ENCODE measurements at places on chromosomes 7 and 10.

- DNase-seq = no peak
These were observed 558.8 kb upstream of the GALNT17 start for GRCh38 chr7:70573071-70573661.

- DNase-seq = no peak
These were observed 39.6 kb downstream of the MPP7 start for GRCh38 chr10:28263136-28263857.

GRCh38 chr7:150811-151221 is 41.6 kb upstream of the FAM20C start:
- DNase-seq = no peak

DNA sequence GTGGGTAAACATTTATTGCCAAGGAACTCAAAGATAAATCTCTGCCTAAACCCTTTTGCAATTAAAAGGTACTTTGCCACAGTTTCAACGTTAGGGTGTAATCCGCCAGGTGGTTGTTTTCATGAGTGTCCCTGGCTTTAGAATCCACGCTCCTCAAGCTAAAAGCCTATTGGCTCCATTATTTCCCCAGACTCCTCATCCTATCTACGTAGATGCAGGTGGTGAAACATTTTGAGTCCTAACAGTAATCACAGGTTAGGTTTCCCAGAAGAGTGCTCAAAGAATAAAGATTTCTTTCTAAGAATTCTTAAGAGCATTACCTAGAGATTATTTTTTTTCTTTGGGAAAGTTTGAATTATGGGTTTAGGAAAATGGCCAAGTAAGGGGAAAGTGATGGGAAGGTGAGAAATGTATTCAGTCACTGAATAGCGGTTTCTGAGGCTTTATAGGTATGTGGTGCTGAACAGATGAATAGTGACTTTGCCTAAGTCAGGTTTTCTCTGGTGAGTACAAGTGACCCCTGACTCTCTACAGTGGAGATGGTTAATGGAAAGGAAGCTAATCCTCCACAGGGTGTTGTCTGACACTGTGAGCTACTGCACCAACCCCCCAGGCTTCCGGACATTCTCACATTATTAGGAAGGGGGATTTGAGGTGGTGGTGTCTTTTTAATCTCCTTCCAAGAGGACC is 60.2 kb downstream of the NRP1 start:
- no peak for DNase-seq

DNA sequence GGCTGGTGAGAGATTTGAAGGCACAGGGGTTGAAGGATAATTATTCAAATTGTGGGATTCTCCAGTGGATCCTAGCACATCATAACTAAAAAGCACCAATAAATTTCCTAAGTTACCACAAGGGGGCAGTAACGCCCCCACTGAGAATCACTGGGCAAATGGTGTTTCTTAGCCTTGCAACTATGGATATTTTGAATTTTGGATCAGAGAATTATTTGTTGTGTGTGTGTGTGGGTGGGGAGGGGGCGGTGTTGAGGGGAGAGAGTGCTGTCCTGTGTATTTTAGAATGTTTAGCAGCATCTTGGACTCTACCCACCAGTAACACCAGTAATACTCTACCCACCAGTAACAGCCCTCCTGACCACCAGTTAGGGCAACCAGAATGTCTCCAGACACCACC is 63.3 kb upstream of the PRKG1 start:
- peak; percentile 35 for DNase-seq

- DNase-seq = no peak
These were observed 181.4 kb downstream of the CUX1 start for GRCh38 chr7:101998906-101999240.

- DNase-seq = no peak
These were observed 177.1 kb upstream of the CTBP2 start for GRCh38 chr10:125337510-125337909.

GRCh38 chr10:126663880-126664279 is 6.6 kb downstream of the C10orf90 start:
- DNase-seq = no peak

- DNase-seq = no peak
These were observed 4.4 kb upstream of the BICC1 start for GRCh38 chr10:58508316-58508715.

GRCh38 chr7:121595758-121596696 is 199.9 kb upstream of the FAM3C start:
- DNase-seq = no peak

GRCh38 chr10:87863053-87863943 is at the start of the genes KLLN and PTEN:
Gene KLLN (minus strand): TSS chr10:87863533. CDS start chr10:87862487, 1,046 bp downstream.
Gene PTEN (plus strand): TSS chr10:87863625. CDS start chr10:87864470, 845 bp downstream.
- DNase-seq = peak; percentile 88

- DNase-seq = no peak
These were observed 443 bp downstream of the RNF32 start for GRCh38 chr7:156640949-156641485.

GRCh38 chr7:732094-732541 is 5.0 kb upstream of the PRKAR1B start:
- peak; percentile 34 for DNase-seq

DNA sequence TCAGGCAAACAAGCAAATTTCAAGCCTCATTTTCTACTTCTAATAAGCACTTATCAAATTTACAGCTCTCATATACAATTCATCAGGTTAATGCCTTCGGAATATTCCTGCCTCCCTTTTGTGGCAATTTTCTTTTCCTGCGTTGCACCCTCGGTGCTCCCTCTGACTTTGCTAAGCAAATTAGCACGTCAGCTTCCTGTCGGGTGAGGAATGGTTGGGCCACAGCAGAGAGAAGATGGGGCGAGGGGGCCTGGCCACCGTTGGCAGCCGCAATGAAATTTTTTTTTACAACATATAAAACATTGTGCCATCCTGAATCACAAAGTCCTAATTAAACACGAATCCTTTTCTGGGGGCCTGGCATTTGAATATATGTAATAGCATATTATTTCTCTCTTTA is 28.1 kb downstream of the ELFN1 start:
- no peak for DNase-seq

- DNase-seq = no peak
These were observed 148.8 kb upstream of the VWC2 start for GRCh38 chr7:49624611-49625010.

GRCh38 chr7:38542156-38542555 is 89.0 kb downstream of the AMPH start:
- no peak for DNase-seq

GRCh38 chr10:110057456-110057855 is 49.7 kb downstream of the ADD3 start:
- no peak for DNase-seq

DNA sequence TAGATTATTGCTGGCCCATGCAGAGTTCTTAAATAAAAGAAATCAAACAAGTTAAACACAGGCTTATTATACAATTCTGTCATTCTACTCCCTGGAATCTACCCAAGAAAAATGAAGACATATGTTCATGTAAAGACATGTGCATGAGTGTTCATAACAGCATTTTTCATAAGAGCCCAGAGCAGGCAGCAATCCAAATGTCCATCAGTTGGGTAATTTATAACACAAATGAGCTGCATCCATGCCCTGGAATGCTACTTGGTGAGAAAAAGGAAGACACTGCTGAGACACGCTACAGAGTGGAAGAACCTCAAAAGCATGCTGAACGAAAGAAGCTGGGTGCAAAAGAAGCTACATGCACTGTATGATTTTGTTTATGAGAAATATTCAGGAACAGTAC is 342.6 kb downstream of the TCERG1L start:
- no peak for DNase-seq

DNA sequence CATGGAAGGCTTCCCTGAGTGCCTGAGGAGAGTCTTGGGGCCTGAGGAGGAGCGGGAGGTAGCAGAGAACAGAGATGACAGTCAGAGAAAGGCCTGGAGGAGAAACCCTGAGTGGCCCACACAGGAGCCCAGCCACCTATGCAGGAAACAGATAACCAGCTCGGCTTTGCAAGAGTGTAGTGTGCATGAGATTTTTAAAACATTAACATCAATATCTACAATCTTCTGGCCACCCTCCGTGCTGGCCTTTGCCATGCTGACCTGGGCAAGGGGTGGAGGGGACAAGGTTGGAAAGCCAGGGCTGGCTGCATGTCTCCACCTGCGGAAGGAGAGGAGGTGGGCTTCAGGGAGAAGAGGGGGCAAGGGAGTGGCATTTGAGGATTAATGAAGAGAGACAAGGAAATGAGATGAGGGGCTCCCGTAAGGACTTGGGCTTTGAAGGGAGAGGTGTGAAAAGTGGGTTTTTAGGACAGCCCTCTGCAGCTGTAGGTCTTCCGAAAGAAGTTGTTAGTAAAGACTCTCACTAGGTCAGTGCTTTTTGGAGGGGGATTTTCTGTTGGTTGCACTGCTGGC is 59.3 kb upstream of the SDK1 start:
- DNase-seq = no peak

DNA sequence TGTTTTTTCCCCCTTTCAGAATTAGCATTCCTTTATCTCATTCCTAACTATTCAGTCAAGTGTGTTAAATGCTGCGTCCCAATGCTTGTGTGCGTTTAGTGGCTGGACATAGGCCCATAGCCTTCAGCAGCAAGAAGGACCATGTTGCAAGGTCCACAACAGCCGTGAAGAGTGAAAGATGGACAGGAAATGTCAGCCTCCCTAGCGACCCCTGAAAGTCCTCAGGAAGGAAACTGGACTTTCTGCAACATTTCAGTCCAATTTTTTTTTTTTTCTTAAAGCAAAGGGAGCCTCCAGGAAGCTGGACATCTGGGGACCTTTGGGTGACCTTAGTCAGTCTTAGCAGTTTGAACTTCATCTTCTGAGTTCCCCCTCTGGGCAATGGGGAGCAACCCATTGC is 550.7 kb upstream of the MGMT start:
- DNase-seq = no peak

DNA sequence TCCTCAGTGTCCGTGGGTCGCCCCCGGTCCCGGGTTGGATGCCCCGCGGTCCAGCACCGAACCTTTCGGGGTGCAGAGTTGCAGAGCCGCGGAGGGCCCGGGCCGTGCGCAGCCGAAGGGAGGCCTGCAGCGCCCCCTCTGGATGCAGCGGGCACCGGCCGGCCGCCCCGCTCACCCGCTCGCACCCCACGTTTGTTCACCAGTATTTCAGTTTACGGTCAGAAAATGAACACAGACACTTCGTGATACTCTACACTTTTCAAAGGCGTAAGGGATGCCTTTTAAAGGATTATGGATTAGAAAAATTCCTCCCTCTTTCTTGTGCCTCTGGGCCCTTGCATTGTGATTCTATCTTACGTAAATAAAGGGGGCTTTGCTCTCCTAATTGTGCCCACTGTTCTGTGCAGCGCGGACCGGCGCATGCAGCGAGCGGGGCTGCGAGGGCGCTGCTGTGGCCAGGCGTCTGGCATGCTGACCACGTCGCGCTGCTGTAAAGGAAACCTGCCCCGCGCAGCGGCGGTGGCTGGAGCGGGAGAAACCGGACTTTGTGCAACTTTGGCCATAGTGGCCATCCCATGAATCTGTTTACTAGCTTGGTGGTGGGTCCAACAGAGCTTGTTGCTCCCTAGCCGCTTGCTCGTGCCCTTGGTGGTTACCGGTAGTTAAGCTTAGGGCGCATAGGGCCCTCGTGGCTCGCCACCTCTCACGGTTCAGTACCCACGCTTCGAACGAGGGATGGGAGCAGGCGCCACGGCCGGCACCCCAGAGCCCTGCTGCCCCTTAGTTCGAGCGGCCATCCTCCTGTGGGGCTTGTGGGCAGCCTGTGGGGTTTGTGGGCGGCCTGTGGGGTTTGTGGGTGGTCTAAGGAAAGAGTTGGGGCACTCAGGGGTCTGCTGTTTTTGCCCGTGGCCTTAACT is 739 bp upstream of the MEST start:
- no peak for DNase-seq

- no peak for DNase-seq
These were observed 84.5 kb downstream of the DIP2C start for GRCh38 chr10:604716-605631.

DNA sequence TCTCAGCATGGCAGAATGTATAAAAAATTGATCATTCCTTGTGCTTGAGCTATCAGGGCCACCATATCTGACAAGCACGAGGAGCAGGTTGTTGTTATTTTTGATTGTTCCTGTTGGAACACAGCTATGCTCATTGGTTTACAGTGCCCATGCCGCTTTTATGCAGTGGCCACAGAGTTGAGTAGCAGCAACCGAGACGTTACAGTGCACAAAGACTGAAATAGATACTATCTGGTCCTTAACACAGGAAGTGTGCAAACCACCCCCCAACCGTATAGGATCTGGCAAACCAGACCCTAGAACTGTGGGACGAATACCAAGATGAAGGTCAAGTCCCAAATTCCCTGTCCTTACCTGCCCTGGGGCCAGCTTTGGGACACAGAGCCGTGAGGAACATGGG is 216.6 kb downstream of the KLF6 start:
- no peak for DNase-seq

- DNase-seq = no peak
These were observed 2.5 kb downstream of the HOXA13 start for GRCh38 chr7:27197137-27198042.

- DNase-seq = no peak
These were observed 18.8 kb downstream of the ANXA11 start for GRCh38 chr10:80186364-80187012.

GRCh38 chr10:116892907-116893685 is 43.8 kb downstream of the ENO4 start:
- DNase-seq = peak; percentile 72

- no peak for DNase-seq
These were observed 90.7 kb upstream of the RAB18 start for GRCh38 chr10:27413387-27413786.

- DNase-seq = no peak
These were observed 20.4 kb upstream of the BLOC1S2 start for GRCh38 chr10:100306861-100307260.

- DNase-seq = no peak
These were observed 31.2 kb downstream of the ERLIN1 start for GRCh38 chr10:100154666-100155065.

GRCh38 chr10:13099666-13100348 is at the start of gene OPTN:
Gene OPTN (plus strand): TSS chr10:13100163. CDS start chr10:13109123, 8,960 bp downstream.
- DNase-seq = peak; percentile 89

- DNase-seq = no peak
These were observed 43.6 kb downstream of the MINDY4 start for GRCh38 chr7:30814700-30815387.

GRCh38 chr10:69960606-69960987 is 92.0 kb upstream of the MACROH2A2 start:
- DNase-seq = no peak

DNA sequence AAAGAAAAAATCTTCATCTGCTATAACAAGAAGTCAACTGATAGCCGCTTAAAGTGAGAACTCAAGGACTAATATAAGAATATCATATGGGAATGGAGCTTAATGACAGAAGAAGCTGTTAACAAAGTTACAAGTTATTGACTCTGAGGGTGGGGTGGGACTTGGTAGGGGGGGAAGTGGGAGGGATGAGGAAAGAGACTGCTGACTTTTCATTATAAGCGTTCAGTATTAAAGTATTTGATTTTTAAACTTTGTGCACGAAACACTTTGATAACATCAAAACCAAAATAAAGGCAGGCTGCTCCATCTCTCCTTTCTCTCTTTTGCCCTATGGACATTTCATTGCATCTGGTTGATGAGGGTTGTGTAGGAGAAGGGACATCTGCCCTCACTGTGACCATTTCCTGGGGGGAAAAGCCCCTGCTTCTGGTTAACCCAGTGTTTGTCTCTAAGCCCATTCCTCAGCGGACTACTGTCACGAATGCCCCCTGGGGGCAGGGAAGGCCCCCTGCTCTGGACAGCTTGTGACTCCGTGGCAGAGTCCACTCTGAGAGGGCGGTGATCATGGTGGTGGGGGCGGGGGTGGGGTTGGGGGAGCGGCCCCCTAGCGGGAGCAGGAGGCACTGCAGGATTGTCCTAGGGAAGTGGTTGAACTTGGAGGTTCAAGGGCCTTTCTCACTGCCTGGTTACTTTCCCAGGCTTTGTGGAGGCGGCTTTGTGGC is 17.4 kb downstream of the SLC13A4 start:
- no peak for DNase-seq

All from KBM-7 (cell line).